ENCODE measurements at places on chromosomes 1 and 21.

- no peak for DNase-seq
Measured at GRCh38 chr1:19067182-19067911, 110.9 kb upstream of the IFFO2 start.

- no peak for DNase-seq
Measured at GRCh38 chr1:178599087-178599486, 86.2 kb downstream of the TEX35 start.

GRCh38 chr21:41932191-41932575 is 21.6 kb downstream of the C2CD2 start:
- no peak for DNase-seq

- no peak for DNase-seq
Measured at GRCh38 chr1:214367841-214368240, 86.9 kb downstream of the SMYD2 start.

- no peak for DNase-seq
Measured at GRCh38 chr1:223225481-223225880, 82.4 kb upstream of the TLR5 start.

GRCh38 chr1:59671953-59672305 is 142.8 kb upstream of the HOOK1 start:
- no peak for DNase-seq

GRCh38 chr1:164602480-164603093 is 43.6 kb downstream of the PBX1 start:
- DNase-seq, result no peak

- no peak for DNase-seq
Measured at GRCh38 chr1:101005183-101005582, 20.4 kb downstream of the DPH5 start.
